ENCODE measurements at places on chromosomes 5 and 9.
A peak's percentile ranks its signal among the peaks of the same experiment; 100 is the strongest.

DNA sequence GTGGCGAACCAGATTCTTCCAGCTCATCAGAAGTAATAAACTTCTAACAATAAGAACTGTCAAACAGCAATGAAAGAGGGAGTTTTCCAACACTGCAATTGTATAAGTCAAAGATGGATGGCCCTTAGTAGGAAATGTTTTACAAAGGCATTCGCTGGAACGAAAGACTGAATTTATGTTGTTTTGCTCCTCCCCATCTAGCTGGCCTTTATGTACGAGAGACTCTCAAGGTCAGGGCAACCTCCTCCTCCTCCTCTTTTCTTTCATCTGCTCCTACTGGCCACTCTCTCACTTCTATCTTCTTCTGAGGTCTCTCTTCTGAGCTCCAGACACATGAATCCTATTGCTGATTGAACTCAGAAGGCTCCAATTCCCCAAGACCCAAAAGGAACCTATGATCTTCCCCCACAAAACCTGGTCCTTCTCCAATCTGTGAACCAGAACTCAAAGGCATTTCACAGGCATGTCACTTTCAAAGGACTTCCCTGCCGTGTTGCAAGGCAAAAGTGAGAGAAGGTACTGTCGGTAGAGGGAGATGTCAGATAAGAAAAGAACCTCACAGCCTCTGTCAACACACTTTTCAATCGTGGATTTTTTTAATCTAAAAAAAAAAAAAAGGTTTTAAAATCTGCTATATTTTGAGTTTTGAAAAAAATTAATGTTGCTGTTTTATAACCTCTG is 28.5 kb upstream of the PUM3 start:
- DNase-seq, result peak; percentile 31

GRCh38 chr5:936149-937144 is 43.8 kb downstream of the TRIP13 start:
- no peak for DNase-seq

GRCh38 chr5:14362491-14362890 is 219.1 kb upstream of the OTULINL start:
- DNase-seq, result no peak

DNA sequence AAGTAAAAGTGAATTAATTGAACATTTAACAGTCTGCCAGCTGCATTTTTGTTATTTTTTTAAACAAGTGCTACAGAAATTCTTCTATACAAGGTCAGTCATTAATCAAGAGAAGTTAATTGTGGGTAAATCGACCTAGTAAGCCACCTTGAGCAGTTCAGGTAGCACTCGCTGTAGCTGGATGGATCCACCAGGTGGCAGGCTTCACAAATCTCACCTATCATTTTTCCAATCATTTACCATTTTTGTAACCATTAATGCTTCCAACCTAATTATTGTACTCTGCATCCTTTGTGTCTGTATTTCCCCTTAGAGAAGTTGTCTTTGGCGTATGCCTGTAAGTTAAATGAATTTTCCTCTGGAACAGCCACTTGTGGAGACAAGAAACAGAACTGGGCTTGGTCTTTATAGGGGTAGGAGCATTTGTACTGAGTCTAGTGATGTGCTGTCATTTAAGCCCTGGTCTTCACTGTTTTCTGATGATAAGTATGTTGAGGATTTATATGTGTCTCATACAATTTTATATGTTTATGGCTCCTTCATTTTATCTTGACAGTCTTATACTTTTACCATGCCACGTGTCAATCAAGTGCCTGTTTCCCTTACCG is 39.5 kb downstream of the CD180 start:
- peak; percentile 55 for DNase-seq

- no peak for DNase-seq
Observed at GRCh38 chr9:4417578-4418325, 72.5 kb upstream of the SLC1A1 start.

GRCh38 chr9:96140296-96141127 is 161.5 kb downstream of the HSD17B3 start:
- DNase-seq, result no peak

- DNase-seq, result no peak
Observed at GRCh38 chr5:171721464-171721863, 64.2 kb upstream of the SMIM23 start.

DNA sequence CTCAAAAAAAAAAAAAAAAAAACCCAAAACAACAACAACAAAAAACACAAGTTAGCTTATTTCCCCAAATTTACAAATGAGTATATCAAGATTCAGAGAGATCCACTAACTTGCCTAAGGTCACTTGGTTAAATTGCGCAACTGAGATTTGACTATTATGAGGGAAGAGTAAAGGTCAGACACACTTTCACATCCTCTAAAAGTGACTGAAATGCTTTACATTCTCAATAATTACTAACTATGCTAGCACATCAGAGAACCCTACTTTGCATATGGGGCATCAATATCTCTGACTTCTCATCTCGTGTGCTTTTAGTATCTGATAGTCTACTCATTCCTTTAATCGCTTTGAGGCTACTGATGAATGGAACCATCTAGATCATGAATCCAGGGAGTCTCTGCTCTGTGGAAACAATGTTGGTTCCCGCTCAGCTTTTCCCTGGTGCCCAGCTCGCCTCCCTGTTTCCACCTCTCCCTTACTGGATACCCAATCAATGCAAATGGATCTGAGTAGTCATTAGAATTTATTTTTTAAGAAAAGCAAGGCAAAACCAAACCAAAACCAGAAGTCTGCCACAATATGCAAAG is 182.1 kb upstream of the TRIM32 start:
- no peak for DNase-seq

Measured in ELR (cell line).